ENCODE measurements at places on chromosomes 1 and 21.

DNA sequence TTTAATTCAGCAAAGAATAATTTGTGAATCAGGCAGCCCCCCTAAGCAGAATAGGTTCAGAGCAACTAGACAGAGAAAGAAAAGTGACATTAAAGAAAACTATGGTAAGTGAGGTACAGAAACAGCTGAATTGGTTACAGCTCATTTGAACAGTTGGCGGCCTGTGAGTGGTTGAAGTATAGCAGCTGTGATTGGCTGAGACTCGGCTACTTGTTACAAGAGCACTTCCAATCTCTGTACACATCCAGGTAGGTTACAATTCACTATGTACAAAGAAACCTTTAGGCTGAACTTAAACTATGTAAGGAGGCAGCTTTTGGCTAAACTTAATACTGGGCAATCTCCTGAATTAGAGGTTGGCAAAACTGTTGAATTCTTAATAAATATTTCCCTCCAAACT, 171.1 kb upstream of the LHX8 start:
- no peak for DNase-seq

- no peak for DNase-seq
Observed at GRCh38 chr1:26346274-26347033, 7.5 kb downstream of the CRYBG2 start.

DNA sequence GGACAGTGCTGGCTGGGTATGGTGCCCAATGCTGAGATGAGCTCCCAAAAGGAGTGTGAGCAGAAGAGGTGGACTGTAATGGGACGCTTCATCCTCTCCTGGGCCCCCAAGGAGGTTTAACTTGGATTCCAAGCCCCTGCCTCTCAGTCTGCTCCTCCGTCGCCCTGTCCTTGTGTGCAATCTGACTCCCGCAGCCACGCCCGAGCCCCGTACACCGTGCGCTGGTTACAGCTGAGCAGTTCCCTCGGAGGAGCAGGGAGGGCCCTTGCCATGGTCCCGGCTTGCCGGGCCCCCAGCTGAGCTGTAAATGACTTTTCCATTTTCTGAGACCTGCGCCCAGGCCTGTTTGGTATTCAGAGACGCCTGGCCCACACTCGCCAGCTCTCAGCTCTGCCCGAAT, 53.7 kb downstream of the PAX7 start:
- DNase-seq, result no peak

DNA sequence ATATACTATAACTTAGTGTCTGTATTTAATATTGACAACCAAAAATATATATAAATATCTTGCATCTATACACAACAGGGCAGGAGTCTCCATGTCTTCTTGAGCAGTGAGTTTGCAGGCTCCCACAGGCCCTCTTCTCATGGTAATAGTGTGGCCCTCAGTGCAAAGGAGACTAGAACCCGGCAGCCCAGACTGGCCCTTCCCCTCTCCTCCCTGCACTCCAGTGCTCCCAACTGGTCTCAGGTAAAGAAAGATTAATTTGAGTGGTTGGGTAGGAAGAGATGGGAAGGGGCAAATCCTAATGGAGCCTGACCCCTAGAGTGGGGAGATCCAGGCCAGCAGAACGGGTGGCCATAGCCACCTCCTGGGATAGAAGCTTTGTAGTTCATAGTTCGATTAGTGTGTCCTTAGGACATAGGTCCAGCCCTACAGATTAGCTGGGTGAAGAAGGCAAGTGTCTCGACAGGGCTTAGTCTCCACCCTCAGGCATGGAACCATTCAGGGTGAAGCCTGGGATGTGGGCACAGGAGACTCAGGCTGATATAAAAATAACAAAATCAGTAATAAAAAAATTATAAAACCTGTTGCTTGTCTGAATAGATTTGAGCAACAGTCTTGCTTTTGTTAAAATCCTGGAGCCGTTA, 32.3 kb downstream of the SLC2A1 start:
- DNase-seq, result no peak

DNA sequence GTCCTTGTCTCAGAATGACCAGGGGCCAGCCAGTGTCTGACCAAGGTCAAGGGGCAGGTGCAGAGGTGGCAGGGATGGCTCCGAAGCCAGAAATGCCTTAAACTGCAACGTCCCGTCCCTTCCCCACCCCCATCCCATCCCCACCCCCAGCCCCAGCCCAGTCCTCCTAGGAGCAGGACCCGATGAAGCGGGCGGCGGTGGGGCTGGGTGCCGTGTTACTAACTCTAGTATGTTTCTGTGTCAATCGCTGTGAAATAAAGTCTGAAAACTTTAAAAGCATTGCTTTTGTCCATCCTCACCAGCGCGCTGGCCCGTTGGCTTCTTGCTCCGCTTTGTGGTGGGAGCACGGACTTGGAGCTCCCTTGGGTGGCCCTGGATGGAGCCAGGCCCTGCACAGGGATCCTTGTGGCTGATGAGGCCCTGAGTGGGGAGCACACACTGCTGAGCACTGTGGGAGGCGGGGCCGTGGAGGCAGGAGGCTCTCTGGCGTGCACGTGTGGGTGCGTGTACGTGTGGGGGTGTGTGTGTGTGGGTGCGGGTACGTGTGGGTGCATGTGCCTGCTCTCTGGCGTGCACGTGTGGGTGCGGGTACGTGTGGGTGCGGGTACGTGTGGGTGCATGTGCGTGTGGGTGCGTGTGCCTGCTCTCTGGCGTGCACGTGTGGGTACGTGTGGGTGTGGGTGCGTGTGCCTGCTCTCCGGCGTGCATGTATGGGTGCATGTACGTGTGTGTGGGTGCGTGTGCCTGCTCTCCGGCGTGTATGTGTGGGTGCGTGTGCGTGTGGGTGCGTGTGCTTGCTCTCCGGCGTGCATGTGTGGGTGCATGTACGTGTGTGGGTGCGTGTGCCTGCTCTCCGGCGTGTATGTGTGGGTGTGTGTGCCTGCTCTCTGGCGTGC, 18.0 kb downstream of the RNF223 start:
- DNase-seq, result no peak

- DNase-seq, result no peak
Observed at GRCh38 chr21:33155422-33155821, 74.3 kb upstream of the IFNAR2 start.

GRCh38 chr1:228315945-228316588, 90.6 kb downstream of the TRIM11 start:
- no peak for DNase-seq

DNA sequence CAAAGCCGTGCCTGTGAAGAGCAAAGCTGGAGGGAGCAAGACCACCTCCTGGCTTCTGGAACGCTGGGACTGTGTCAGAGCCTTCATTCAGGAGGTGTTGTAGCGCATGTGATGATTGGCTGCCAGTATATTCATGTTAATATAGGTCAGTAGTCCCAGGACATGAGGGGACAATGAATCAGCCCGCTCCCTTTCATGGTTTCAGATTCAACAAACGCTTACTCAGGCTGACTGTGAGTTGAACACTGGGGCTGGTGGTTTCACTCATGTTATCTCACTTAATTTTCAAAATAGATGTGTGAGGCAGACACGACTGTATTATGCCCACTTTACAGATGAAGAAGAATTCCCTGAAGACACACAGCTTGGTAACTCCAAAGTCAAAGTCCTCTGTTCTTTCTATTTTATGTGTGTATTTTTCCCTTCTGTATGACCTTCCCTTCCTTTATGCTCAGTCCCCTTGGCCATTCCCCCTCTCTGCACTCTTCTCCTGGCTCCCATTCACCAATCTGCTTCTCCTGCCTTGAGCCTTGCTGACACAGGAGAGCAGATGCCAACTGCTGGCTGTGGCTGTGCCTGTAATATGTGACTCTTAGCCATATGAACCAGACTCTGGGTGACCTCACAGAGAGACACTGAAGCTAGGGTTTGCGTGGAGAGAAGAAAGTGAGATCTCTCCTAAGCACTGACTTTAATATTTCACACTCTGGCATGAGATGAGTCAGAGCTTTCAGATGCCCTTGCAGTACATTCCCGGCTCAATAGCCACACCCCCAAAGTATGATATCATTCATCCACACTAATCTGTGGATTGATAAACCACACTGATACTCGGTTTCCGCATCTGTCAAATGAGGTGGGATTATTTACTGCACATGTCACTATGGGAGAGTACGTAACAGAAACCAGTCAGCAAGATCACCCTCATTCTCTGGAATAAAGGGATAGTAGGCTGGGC, 31.4 kb upstream of the KIRREL1 start:
- no peak for DNase-seq

GRCh38 chr21:45410865-45411809, 6.2 kb downstream of the COL18A1 start:
- no peak for DNase-seq

- peak; percentile 59 for DNase-seq
Observed at GRCh38 chr1:54287176-54287650, 87.2 kb downstream of the MRPL37 start.

DNA sequence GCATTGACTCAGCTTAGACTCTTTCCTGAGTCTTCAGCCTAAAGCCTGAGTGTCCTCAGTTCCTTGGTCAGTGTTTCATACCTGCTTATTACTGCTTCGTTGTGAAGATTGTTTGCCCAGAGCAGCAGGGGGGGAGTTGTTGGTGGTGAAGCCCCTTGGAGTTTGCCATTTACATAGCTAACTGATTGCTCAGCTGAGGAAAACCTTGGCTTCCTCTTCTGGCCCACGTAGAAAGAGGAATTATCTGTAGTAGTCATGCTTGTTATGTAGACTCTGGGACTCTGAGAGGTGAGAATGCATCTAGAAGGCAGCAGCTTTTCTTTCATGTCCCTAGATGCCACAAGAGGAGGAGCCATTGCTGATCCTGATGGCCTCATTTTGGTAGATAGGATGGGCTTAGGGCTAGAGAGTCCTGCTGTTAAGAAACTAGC, 125.9 kb downstream of the MAST2 start:
- DNase-seq, result no peak

DNA sequence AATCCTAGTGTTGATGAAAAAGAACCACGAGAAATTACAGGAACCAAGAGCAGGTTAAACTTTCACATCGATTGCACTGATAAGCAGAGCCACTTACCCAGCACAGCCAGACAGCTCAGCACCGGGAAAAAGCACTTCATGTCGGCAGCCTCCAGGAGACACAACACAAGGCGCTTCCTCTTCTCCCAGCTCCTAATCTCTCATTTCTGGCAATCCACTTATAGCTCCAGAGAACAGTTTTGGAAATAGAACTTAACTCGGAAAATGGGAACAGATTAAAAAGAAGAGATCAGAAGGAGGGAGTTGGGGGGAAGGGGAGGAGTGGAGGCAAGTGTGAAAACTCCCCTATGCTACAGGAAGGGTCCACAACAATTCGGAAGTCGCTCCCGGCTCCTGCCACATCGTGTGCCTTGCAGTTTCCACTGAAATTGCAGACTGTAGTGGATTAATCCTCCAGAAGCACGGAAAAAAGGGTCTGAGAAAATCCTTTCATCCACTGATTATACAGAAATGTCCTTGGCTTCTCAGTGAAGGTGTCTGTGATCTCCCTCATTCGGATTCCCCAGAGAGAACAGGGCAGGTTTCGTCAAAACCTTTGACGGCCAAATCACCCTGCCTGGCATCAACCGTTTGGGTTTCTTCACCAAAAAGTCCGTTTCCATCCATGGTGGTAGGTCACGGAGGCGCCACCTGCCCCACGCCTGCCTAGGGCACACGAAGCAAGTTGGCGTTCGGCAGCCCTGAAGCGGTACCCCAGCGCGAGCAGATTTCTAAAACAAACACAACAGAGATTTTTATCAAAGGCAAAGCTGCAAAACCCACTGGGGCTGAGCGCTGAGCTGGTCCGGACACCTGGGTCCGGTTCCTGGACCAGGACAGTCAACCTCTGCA, 1.1 kb downstream of the IGSF3 start:
- DNase-seq, result no peak

- no peak for DNase-seq
Observed at GRCh38 chr1:203069030-203069747, 16.6 kb downstream of the MYOG start.

DNA sequence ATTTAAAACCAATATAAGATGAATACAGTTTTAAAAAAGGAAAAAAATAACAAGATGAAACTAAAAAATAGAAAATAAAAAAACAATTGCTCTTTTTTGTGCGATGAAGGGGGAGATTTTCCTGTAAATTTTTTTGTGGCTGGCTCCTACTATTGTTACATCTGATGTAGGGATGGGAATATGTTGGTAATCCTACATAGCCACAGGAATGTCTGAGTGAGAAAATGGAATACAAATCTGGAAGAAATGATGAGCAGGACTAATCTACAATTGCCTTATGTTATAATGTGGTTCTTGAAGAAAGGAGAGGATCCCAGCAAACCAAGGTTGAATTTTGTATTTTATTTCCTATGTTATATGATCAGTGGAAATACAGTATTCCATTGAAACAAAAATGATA, 40.9 kb downstream of the ATP6V1G3 start:
- DNase-seq, result no peak

GRCh38 chr1:226816576-226816975, 53.8 kb upstream of the PSEN2 start:
- no peak for DNase-seq

DNA sequence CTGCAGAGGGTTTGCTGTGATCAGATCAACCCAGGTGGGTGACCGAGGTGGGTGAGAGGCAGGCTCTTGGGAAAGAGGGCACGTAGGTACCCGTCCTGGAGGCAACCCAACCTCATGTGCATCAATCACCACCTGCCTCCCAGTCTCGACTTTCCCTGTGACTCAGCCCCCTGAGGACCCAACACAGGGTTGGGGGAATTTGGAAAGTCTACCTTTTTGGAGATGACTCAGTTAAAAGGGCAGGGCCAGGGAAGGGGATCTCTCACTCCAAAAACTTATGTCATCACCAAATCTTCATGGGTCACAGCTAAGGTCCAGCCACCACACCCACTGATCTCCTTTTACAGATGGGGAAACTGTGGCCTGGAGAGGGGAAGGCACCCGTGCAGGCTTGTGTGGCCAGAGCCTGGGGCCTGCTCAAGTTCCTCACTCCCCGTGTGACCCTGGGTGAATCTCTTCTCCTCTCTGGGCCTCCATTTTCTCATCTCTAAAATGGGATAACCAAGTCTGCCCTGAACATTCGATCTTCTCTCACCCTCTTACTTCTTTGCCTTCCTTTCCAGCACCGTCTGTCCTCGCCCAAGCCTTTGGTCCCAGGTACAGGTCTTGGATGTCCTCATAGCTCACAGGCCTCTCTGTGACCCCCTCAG, 34.6 kb upstream of the WNT4 start:
- no peak for DNase-seq

GRCh38 chr1:29633771-29634170, 397.4 kb downstream of the PTPRU start:
- DNase-seq, result no peak

- no peak for DNase-seq
Observed at GRCh38 chr1:15272009-15272781, 25.2 kb downstream of the FHAD1 start.

DNA sequence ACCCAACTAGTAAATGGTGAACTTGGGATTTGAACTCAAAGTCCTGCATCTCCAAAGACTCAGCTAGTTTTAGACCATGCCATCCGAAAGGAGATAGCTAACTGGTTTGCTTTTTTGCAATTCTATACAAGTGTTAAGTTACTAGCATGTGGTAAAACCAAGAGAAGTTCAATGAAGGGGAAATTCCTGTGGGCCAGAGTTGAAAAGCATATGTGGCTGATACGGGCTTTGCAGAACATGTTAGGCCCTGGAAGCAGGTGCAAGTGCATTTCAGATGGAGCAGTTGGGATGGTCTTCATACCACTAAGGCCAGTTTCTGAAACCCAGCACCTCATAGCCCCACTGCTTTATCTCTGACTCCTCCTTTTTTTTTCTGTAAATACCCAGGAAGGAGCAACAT, 620.9 kb downstream of the PLPP3 start:
- DNase-seq, result no peak
